Kidney tubule cell (primary cell): ENCODE measurements at places on chromosomes 11 and 22.

DNA sequence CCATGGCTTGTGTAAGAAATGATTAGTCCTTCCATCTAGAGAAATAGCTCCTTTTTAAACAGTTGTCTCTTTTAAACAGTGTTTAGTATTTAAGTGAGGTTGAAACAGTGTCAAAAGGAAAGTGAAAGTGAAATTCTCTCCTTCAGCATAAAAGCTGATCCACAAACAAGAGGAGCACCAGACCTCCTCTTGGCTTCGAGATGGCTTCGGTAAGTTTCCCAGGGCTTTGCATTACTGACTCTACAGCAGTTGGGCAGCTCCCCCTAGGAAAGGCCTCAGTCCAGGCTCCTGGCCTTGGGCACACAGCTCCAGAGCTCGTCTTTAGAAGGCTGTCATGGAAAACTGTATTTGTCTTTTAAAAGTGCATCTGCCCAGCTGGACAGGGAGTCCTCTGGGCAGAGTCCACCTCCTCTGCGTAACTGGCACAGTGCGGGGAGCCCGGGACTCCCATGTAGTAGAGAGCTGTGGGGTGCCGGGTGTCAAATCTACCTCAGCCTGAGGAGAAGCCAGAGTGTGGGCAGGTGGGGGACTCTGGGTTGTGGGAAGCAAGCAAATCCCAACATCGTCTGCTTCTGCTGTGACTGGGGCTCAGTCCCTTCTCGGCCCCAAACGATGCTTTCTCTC, at the start of gene PLAAT4:
PLAAT4 (plus strand) TSS at position 140 of the 624 bp plus-strand sequence; CDS start at position 201, 61 bp downstream.
- peak; percentile 56 for DNase-seq

DNA sequence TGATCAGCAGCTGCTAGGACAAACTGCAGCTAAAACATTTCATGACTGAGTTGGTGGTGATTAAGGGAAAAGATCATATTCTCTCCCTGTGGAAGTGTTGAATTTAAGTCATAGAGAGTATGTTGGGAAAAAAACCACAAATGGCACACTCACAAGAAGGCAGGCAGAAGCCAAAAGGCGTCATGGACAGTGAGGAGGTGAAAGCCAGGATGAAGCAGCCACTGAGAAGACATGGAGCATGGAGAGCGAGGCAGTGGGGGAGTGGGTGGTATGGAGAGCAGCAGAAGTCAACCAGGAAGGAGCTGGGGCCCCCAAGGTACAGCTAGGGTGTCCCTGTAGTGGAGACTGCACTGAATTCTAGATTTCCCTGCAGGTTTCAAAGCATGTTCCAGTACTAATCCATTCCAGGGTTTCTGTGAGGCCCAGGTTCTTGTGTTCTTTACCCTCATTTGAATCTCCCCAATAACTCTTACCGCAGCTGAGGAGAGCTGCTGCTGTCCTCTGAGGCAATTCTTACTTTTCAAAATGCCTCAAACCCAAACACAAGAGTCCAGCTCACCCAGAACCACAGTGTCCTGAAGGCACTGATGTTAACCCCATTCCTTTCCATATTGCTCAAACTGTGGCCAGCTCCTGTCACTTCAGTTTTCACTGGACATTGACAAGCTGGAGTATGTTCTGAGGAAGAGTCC, 191.8 kb upstream of the E2F8 start:
- DNase-seq, result peak; percentile 65

- DNase-seq, result no peak
Measured at GRCh38 chr11:62502030-62502730, 44.4 kb downstream of the AHNAK start.

GRCh38 chr11:131370901-131371790, 731 bp downstream of the NTM start:
- DNase-seq, result no peak

DNA sequence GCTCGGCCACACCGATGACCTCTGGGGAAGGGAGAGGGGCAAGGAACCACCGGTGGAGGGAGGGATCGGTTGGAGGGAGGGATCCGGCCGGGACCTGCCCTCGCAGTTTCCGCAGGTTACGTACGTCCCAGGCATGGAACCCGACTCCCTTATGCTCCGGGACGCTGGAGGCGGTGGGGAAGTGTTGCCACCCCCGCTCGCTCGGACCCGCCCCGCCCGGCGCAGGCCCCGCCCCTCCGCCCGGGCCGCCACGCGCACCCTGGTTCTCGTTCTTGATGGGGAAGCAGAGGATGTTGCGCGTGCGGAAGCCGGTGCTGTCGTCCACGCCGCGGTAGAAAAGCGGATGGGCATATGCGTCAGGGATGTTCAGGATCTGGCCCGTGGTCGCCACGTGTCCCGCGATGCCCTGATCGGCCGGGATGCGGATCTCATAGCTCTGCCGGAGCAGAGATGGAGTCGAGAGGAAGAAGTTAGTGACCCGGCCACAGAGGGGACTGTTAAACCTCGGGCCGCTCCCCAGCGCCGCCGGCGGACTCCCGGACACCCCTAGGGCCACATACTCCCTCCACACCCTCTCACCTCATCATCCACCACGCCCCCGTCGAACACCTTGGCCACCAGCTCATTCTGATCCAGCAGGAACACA, 89.8 kb downstream of the PDE2A start:
- peak; percentile 13 for DNase-seq

DNA sequence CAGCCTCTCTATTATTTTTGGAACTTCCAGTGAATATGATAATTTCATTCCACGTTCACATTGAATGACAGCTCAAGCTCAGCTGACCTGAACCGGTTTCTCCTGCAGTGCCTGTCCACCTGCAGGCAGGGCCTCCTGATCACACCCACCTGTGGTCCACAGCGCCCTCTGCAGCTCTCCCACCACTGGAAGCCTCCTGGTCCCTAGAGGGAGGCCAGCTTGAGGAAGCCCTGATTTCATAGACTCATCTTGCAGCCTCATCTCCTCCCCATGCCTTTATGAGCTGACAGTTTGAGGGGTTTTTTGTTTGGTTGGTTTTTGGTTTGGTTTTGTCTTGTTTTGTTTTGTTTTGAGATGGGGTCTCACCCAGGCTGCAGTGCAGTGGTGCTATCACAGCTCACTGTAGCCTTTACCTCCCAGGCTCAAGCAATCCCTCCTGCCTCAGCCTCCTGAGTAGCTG, 29.9 kb upstream of the MALAT1 start:
- peak; percentile 85 for DNase-seq

- peak; percentile 57 for DNase-seq
Measured at GRCh38 chr22:34973926-34974325, 92.0 kb upstream of the ISX start.

DNA sequence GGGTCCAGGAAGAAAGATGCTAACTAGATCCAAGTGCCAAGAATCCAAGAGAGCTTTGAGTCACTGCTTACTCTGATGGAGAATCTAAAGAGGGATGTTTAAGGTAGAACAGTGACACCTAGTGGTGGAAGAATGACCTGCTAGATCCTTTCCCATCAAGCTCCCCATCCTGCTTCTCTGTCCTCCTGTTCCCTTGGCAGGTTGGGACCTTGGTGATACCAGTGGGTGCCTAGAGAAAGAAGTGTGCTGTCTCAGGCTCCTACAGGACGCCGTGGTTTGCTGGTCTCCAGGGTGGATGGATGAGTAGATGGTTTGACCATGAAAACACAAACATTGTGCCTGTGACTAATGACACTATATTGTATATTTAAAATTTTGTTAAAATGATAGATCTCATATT, 383.7 kb downstream of the TMEM135 start:
- peak; percentile 84 for DNase-seq
